ENCODE measurements at places on chromosomes 11 and 22.
A peak's percentile ranks its signal among the peaks of the same experiment; 100 is the strongest.

DNA sequence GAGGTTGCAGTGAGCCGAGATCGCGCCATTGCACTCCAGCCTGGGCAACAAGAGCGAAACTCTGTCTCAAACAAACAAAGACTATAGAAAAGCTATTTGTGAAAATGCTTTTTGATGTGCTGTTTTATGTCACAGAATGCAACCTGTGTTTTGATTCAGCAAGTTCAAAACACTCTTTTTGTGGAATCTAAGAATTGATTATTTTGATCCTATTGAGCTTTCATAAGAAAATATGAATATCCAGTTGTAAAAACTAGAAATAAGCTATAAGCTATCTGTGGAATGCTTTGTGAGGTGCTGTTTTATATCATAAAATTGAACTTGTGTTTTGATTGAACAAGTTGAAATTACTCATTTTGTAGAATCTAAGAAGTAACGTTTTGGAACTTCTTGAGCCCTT is 110.7 kb upstream of the VPREB1 start:
- DNase-seq, result no peak

- no peak for DNase-seq
Observed at GRCh38 chr11:104053743-104054478, 17.5 kb downstream of the DDI1 start.

GRCh38 chr22:46031965-46032851 is 55.2 kb upstream of the WNT7B start:
- no peak for DNase-seq

DNA sequence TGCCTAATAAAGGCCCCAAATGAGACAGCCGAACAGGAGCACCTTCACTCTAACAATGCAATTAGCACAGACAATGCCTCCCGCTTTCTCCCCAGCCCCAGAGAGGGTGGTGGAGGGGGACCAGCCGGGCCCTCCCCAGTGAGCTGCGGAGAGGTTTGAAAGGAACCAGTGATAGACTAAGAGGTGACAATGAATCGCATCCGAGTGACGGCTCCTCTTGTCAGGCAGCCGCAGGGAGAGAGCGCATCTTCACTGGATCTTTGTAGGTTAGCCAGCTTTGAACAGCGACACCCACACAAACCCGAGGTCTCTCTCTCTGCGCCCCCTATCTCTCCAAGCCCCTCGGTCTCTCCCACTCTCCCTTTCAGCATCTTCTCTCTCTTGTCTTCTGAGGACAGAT is 28.0 kb downstream of the FLRT1 start:
- DNase-seq, result no peak

DNA sequence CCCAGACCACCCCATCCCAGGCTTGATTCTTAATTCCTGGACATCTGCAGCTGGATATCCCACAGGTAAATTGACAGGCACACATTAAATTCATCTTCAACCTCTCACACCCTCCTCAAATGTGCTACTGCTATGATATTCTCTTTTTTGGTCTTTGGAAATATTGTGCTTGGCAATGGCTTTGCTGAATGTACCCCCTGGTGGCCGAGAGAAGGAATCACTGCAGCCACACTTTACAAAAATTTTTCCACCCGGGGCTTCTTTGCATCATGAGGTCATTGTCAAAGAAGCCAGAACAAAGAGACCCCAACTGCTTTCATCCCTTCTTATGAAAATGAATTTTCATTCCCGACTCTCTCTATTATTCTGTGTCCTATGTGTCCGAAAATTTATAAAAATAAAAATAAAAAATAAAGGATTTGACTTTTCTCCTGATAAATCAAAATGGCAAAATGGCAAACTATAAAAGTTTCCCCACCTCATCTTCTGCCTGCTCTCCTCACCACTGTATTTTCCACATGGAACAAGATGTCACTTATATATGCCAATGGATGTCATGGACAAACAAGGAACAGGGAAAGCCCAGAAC is 15.0 kb upstream of the CYB5R2 start:
- DNase-seq, result no peak

GRCh38 chr22:28442264-28442710 is 237.4 kb downstream of the TTC28 start:
- peak; percentile 58 for DNase-seq

- peak; percentile 23 for DNase-seq
Observed at GRCh38 chr22:33302049-33302545, 243.9 kb upstream of the SYN3 start.

- no peak for DNase-seq
Observed at GRCh38 chr22:46546466-46547178, 9.2 kb upstream of the CELSR1 start.

DNA sequence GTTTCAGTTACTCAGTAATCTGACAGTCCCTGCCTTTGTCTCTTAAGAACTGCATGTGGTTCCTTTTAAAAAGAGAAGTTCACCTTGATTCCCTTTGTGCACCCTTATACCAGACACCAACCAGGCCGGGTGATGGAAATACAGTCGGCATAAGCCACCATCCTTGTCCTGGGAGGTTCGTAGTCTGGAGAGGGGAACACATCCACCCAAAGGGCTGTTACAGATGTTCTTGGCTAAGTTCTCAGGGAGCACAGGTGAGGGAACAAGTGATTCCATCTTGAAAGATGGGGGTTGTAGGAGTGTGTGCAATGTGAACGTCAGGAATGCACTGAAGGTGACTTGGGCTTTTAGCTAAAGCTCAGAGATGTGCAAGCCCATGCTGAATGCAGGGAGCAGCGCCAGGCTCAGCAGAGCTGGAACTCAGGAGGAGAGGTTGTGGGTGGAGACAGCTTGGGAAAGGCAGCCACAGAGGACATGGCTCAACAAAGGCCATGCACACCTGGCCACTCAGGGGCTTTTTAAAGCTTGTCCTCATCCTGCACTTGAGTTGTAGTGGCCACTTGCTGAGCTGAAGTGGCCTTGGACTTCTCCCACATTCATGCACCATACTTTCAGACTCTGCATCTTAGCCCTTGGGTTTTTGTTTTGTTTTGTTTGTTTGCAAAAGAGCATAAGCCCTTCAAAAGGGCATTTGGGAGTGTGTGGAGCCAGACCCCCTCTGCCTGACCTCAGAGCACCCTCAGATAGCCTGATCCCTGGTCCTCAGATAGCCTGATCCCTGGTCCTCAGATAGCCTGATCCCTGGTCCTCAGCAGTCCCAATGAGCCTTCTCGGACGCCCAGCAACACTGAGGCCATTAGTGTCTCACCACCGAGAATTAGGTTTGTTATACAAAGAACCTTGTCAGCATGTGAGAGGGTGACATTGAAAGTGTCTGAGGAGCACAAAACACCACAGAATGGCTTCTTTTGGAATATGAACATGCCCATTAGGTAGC is 12.7 kb upstream of the TMA7B start:
- no peak for DNase-seq

DNA sequence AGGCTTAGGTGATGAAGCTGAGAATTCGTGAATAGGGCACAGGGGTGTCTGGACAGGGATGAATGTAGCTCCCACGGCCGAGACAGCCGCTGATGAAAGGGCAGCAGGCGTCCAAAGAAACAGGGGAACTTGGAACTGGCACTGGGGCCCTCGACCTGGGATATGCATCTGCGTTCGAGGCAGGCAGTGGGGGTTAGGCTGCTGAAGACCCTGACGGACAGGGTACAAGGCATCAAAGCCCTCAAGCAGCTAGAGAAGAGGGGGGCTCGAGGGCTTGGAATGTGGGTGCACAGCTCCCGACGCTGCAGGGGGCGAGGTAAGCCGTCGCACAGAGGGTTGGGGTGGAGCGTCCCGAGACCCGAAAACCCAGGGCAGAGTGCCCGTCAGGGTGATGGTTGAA is 6.9 kb upstream of the SYT8 start:
- DNase-seq, result no peak

DNA sequence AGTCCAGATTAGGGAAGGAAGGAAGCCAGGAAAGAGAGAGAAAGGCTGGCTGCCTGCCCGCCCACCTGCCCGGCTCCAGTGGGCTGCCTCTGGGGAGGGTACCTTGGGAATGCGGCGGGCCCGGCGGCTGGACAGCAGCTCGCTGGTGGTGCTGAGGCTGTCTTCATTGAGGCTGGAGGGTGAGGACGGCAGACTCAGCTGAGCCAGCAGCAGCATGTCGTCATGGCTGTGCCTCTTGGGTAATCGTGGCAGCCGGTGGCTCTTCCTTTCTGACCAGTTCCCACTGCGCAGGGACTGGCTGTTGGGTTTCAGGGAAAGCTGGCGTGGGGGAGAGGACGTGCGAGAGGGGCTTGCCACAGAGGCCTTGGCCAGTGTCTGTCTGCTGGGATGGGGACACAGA is 32.9 kb downstream of the RPL27A start:
- DNase-seq, result no peak

- DNase-seq, result peak; percentile 97
Observed at GRCh38 chr11:70203751-70204465, 812 bp downstream of the FADD start.

- no peak for DNase-seq
Observed at GRCh38 chr11:33654594-33654993, 46.0 kb downstream of the C11orf91 start.

DNA sequence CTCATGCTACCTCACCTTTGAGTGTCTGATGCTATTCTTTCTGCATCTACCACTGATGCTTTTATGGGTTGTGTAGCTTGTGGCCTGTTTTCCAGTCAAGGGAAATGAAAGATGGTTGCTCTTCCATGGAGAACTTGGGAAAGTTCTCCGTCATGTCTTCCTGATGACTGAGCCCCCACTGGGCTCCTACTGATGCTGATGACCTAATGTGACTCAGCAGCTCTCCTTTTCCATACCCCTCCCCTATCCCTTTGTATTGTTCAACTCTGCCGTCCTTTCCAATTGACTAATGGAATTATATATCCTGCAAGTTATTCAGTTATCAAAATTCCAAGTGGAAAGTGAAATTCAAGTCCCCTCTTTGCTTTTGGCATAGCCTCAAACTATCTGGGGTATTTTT is 44.7 kb downstream of the REXO2 start:
- no peak for DNase-seq

DNA sequence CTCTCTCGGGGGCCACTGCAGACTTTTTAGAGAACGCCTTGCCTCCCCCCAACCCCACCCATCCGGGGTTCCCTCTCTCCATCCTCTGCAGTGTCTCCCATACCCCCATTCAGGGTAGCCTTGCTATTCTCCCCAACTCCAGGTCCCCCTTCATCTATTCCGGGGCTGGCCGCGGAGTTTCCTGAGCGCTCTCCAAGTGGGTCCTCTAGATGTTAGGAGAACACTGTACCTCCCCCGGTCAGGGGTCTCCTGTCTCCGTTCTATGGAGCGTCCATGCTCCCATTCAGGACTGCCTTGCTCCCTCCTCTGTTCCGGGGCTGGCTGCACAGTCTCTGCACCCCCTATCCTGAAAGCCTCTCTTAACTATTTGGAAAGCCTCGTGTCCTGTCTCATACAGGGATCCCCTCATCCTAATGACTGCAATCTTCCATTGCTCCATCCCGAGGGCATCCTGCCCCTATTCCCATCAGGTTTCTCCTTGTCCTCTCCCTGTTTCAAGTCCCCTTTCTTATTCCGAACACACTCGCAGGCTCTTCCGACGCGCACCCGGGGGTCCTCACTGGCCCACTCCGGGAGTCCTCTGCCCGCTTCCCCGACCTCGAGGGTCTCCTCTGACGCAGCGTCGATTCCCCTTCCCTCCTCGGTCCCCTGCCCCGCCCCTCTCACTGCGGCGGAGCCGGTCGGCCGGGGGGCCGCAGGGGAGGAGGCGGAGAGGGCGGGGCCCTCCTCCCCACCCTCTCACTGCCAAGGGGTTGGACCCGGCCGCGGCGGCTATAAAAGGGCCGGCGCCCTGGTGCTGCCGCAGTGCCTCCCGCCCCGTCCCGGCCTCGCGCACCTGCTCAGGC is at the start of gene NEFH:
Gene NEFH, plus strand, starts transcription at position 802 of the 845 bp plus-strand sequence. CDS start 45 bp downstream, outside the sequence.
- no peak for DNase-seq

GRCh38 chr22:19977296-19978243 is 36.0 kb upstream of the TXNRD2 start:
- no peak for DNase-seq

DNA sequence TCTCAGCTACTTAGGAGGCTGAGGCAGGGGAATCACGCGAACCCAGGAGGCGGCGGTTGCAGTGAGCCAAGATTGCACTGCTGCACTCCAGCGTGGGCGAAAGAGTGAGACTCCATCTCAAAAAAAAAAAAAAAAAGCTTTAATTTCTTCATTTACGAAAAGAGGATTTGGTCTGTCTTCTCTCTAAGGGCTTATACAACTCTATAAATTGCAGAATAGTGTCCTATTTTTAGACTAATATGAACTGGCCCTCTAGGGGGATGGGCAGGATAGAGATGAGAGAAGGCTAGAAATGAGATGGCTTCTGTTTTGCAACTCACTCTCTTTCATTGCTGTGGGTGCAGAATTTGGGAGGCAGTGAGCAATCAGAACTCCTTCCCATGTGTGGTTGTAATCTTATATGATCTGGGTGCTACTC is 11.3 kb downstream of the MAML2 start:
- no peak for DNase-seq

DNA sequence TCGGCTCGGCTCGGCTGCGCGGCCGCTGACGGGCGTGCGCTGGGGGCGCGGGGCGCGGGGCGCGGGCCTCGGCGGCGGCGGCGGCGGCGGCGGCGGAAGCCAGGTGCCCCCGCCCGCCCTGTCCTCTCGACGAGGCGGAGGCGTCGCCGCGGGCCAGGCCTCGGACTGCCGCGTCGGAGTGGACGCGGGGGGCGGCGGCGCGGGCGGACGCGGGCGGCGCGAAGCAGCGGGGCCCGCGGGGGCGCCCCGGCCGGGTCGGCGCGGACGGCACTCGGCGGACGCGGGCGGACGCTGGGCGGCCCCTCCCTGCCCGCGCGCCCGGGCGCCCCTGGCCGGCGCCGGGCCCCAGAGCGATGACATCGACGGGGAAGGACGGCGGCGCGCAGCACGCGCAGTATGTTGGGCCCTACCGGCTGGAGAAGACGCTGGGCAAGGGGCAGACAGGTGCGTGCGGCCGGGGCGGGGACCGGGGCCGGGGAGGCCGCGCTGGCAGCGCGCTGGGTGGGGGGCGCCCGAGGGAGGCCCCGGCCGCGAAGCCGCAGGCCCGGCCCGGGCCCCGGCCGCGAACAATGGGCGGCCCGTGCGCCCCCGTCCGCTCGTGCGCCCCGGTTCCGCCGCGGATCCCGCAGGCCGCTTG is at the start of gene BRSK2:
Gene BRSK2, plus strand, starts transcription at position 3 of the 637 bp plus-strand sequence. Its CDS starts 351 bp downstream, at position 354.
- no peak for DNase-seq

GRCh38 chr11:47941907-47942558 is 38.3 kb upstream of the PTPRJ start:
- DNase-seq, result no peak

DNA sequence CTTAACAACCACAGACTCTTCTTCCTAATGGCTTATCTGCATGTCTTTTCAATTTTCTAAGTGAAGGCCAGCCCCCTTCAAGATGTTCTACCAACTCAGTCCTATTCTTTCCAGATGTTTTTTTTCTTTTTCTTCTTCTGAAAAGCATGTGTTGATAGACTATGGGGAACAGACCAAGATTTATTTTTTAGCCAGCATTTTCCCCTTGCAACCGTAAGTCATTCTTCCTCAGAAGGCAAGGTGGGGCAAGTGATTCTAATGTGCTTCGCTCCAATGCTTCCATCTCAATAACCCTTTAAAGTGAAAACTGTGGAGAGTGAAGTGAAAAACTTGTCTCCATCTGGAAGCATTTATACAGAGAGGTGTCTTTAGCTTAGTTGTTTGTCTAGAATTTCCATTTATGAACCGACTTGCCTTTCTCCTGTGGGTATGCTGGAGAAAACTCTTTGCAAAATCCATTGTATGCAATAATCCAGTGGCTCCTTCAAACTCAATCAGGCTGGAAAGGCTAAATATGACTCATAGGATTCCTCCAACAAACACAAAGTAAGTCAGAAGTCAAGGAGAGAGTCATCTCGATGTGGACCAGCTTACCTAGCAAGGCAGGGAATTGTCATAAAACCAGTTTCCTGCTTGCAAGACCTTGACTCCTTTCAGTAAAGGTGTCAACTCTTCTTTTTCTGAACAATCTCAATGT is 83.7 kb downstream of the MAML2 start:
- DNase-seq, result no peak

- no peak for DNase-seq
Observed at GRCh38 chr11:60221181-60221580, 21.8 kb downstream of the MS4A4E start.

- no peak for DNase-seq
Observed at GRCh38 chr22:44709881-44710392, 7.9 kb downstream of the PRR5 start.
